ENCODE measurements at places on chromosomes 16 and 17. TPM values are rescaled to one million over a fixed set of nuclear protein-coding genes. Genes with fewer than 3 reads are reported as not detected.

- no peak for DNase-seq
These were observed 12.4 kb upstream of the ZNF19 start for GRCh38 chr16:71501547-71501946.

GRCh38 chr17:7315570-7316235 is 543 bp upstream of the GPS2 start:
- no peak for DNase-seq

GRCh38 chr16:4847774-4848587 is 700 bp downstream of the UBN1 start:
- DNase-seq: peak; percentile 23

GRCh38 chr16:86496262-86496928 is 13.9 kb upstream of the FOXF1 start:
- DNase-seq: no peak

- DNase-seq: no peak
These were observed 8.0 kb upstream of the UNK start for GRCh38 chr17:75776386-75777295.

- peak; percentile 45 for DNase-seq
These were observed 1.2 kb downstream of the HS3ST3B1 start for GRCh38 chr17:14302091-14302430.

DNA sequence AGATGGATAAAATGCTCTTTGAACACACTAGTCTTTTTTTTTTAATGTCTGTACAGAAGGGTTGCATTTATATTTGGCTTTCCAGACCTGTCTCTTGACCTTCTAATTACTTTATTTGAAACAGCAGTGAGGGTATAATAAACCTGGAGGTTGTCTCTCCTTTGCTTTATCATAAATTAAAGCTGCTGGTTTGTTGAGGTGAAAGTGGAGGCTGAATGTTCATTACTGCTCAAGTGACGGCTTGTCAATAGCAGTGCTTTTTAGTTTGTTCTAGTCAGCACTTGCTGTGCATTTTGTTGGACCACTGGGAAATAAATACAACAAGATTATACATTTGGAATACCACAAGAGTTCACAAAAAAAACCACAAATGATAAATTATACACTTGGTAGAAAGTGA is 264.2 kb downstream of the IRX3 start:
- no peak for DNase-seq

The SNX20 gene
- 93.7 TPM for total RNA-seq

GRCh38 chr17:29433541-29433940 is 43.4 kb downstream of the TAOK1 start:
- DNase-seq: no peak

The ADORA2B gene
- total RNA-seq: 2.2 TPM

- no peak for DNase-seq
These were observed 328 bp upstream of the DRC7 start for GRCh38 chr16:57694231-57694724.

GRCh38 chr16:27431773-27432532 is 30.0 kb downstream of the IL21R start:
- no peak for DNase-seq

The DCTPP1 gene
- 74.1 TPM for total RNA-seq

The TLCD2 gene
- 0.49 TPM for total RNA-seq

DNA sequence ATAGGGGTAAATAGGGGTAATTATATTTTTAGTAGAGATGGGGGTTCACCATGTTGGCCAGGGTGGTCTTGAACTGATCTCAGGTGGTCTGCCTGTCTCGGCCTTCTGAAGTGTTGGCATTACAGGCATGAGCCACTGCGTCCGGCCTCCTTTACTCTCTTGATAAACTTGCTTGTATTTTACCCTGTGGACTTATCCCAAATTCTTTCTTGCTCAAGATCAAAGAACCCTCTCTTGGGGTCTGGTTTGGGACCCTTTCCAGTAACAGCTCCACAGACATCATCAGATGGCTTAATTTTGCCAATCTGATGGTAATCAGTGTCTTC is 5.6 kb upstream of the C1QTNF1 start:
- no peak for DNase-seq

DNA sequence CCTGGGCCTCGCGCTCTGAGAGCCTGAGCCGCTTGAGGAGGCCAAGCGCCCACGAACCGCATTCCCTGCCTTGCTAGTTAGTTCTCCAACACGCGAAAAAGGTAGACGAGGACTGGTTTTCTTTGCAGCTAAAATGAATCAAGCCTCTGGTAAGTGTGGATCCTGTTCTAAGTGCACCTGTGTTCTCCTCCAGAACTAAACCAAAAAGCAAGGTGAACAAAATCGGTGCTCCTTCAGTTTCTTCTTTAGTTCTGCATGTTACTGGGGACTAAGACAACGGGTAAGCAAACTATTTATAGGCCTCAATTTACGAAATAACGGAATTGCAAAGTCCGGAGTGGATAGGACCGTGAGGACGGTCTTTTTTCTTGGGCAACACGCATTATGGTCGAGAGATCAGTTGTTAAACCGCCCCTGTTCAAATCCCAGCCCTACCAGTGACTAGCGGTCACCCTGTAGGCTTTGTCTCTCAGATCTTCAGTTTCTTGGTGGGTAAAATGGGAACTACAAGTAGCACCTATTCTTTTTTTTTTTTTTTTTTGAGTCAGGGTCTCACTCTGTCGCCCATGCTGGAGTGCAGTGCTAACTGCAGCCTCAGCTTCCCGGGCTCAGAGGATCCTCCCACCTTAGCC is 993 bp upstream of the ANKRD11 start:
- DNase-seq: no peak

GRCh38 chr17:7063518-7064094 is 16.4 kb downstream of the CLEC10A start:
- no peak for DNase-seq

DNA sequence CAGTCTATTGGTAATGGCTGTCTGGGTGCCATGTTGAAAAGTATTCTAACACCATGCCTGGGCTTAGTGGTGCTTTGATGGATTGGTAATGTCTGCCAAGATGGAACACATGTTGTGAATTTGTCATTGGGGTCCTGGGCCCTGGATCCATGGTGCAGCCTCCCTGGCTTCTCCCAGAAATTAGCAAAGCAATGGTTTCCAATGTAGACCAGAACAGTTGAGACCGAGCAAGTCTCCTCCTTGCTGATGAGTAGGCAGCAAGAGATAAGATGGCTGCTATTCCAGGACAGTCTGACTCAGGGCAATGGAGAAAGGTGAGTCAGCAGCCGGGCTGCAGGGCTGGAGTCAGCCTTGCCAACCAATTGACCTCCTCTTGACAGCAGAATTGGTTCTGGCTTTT is 30.8 kb downstream of the GPR139 start:
- no peak for DNase-seq

The TLCD3B gene
- total RNA-seq: 2.3 TPM

DNA sequence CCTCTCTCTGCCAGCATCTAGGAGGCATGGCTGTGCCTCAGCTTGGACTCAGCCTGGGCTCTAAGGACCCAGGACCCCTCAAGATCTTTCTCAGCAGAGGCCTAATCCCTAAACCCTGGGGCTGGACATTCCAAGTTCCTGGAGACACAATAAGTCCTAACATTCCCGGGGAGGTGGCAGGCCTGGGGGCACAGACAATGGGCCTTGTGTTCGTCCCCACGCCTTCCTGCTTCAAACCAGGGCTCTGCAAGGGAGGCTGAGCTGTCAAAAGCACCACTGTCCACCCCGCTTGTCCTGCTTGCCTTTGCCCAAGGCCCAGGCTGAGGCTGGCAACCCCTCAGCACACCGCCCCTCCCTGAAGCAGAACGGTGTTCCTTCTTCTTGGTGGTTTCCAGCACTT is 13.7 kb downstream of the SDK2 start:
- DNase-seq: no peak

The OR2C1 gene
- total RNA-seq: 0.35 TPM

GRCh38 chr16:86834451-86835035 is 256.2 kb downstream of the FOXL1 start:
- no peak for DNase-seq

The TANGO6 gene
- 23.8 TPM for total RNA-seq

DNA sequence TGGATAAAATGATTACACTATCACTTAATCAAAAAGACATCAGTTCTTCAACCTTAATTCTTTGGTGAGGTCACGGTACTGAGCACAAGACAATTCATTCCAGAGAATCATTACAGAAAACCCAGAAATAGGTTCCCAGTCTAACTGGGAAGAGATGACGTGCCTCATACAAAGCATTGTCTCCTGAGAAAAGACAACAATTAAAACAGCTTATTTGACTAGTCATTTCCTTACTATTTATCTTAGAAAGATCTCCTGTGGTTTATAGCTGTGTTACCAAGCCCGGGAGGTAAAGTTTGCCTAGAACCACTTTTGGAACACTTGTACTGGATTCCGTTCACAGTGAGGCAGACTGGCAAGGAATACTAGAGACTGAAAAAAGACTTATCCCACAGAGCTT is 5.1 kb downstream of the PHF12 start:
- DNase-seq: no peak

The CTDNEP1 gene
- 120 TPM for total RNA-seq

DNA sequence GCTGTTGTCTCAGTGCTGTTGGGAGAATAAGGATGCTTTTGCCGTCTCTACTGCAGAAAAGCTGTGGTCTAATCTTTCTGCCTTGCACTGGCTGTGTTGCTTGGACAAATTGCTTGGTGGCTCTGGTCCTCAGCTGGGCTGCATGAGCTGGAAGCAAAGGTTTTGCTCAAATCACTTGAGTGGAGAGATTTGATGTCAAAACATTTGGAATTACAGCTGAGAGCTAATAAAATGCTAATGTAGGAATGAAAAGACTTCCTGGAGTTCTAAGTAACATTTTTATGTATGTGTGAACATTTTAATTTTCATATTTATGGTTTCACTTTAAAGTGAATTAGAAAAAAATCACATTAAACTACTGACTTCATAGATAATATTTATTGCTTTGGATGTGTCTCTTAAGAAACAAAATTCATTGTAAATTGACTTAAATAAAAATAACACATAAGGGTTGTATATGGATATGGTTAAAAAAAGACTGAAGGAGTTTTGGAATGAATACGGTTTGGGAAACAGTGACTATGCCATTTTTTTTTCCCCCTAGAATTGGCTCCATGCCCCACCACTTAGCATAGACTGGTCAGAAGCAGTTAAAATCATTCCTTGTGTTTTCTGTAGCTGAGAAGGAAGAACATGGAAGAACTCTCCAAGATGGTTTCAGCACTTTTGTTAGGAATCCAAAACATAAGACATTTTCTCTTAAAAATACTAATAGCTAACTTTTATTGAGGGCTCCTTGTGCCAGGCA is 39.2 kb upstream of the FAM20A start:
- no peak for DNase-seq

- no peak for DNase-seq
These were observed 21.9 kb downstream of the GLYR1 start for GRCh38 chr16:4825196-4825595.

DNA sequence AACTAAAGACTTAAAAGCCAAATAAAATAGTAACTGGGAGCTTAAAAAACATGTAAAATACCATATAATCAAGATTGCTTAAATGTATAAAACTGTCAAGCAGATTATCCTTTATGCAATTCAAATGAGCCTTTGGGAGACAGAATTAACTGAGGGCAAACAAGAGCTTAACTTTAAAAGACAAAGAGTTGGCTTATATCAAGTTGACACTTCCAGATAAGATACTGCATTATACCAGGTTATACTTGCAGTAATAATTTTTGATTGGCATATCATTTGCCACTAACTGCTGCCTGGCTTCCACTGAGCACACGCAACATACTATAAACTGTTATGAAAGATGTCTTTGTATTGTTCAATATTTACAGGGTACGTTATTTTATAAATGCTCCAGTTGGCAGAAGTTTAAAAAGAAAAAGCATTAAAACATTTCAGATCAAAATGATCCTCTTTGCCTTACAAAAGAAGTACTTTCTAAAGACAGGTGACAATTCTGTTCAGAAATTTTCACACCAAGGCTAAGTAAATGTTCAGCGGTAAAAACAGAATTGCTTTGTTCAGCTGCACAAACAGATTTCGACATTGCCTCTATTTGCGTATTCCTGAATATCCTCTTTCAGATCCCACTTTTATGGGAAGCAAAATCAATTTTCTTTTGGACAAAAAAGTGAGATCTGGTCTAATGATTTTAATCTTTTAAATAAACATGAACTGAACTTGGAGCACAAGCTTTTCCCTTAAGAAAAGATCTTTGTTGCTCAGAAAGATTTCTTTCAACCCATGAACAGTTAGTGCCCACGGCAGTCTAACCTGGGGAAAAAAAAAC is 50.7 kb downstream of the TOX3 start:
- DNase-seq: no peak

The KRT13 gene
- not detected for total RNA-seq

DNA sequence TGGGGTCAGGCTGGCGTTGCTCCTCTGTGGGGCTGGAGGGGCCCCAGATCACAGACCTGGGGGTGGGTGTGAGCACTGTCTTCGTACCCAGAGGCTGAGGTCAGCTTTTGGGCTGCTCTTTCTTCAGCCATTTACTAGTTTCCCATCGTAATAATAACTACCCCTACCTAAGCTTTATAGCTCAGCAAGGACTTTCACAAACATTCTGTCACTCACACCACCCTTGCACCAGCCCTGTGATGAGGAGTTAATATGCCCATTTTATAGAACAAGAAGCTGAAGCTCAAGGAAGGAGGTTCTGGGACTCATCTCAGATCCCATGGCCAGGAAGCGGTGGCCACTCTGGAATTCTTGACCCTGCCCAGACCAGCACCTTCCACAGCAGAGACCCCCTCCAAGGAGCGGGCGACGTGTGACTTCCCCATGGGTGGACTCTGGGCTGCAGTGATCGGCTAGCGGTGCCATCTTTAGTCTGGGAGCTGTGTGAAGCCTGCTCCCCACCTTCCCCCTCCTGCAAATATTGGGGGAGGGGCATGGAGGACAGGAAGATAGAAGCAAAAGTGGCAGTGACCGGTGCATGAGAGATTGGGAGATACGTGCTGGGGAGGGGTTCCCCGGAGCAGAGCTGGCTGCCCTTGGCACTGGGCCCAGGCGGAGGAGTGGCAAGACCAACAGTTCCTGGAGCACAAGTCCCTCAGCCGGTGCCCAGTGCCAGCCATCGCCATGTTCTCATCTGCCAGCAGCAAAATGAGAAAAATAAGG is 81.8 kb upstream of the TOB1 start:
- no peak for DNase-seq

- peak; percentile 50 for DNase-seq
These were observed 744 bp upstream of the PLXDC1 start for GRCh38 chr17:39151943-39152818.

The TP53TG3F gene
- not detected for total RNA-seq

The SLC35G6 gene
- 0.16 TPM for total RNA-seq

The ZNF652 gene
- 49.9 TPM for total RNA-seq

GRCh38 chr17:32493571-32493970 is 6.8 kb downstream of the CDK5R1 start:
- no peak for DNase-seq

The CCL13 gene
- not detected for total RNA-seq

- no peak for DNase-seq
These were observed 10.8 kb upstream of the ITGA3 start for GRCh38 chr17:50045154-50045553.

The C16orf78 gene
- not detected for total RNA-seq

Data from naive thymus-derived CD4-positive, alpha-beta T cell (primary cell).